Ecto neural progenitor cell (in vitro differentiated cells): ENCODE measurements at places on chromosomes 4 and X.
A peak's percentile ranks its signal among the peaks of the same experiment; 100 is the strongest.

- DNase-seq: no peak
Measured at GRCh38 chr4:38017609-38018008, 57.4 kb downstream of the PTTG2 start.

DNA sequence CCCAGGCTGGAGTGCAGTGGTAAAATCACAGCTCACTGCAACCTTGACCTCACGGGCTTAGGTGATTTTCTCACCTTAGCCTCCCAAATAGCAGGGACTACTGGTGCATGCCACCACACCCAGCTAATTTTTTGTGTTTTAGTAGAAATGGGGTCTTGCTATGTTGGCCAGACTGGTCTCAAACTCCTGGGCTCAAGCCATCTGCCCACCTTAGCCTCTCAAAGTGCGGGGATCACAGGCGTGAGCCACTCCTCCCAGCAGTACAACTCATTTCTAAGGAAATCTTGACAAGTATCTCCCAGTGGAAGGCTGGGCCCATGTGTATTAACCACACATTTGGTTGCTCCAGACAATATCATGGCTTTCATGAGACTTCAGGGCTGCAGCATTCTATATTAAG is 20.4 kb upstream of the PDLIM5 start:
- no peak for DNase-seq

- DNase-seq: no peak
Measured at GRCh38 chrX:153844509-153845082, 14.3 kb upstream of the PDZD4 start.

DNA sequence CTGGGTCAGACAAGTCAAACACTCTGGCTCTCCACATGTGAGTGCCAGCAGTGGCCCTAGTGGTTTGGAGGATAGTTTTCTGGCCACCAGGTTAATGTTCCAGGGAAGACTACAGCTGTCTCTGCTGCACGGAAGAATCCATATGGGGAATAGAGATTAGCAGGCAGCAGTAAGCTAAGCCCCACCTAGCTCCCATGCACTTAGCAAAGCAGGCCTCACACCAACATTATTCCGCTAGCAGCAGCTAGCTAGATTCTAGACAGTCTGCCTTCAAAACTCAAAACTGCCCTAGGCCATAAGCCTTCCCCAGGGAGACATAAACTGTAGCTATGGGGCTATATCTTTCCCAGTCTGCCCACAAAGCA is 203.4 kb downstream of the CHIC1 start:
- DNase-seq: no peak

GRCh38 chrX:8629871-8630270 is 102.1 kb downstream of the ANOS1 start:
- DNase-seq: no peak

DNA sequence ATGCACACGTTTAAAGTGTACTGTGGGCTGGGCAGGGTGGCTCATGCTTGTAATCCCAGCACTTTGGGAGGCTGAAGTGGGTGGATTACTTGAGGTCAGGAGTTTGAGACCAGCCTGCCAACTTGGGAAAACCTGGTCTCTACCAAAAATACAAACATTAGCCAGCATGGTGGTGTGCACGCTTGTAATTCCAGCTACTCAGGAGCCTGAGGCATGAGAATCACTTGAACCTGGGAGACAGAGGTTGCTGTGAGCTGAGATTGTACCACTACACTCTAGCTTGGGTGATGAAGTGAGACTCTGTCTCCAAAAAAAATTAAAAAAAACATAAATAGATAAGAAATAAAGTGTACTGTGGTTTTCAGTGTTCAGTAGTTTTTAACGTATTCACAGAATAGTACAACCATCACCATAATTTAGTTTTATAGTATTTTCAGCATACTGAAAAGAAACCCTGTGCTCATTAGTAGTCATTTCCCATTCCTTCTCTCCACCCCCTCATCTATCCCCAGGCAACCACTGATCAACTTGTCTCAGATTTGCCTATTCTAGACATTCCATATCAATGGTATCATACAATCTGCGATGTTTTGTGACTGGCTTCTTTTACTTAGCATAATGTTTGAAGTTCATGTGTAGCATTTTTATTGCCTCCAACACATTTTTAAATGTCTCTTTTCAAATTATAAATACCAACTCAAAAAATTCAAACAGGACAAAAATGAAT is 19.1 kb downstream of the SLAIN2 start:
- DNase-seq: no peak

- no peak for DNase-seq
Measured at GRCh38 chr4:106676173-106676921, 307.8 kb upstream of the GIMD1 start.

GRCh38 chr4:23889814-23890341 is at the start of gene PPARGC1A:
TSS of gene PPARGC1A (minus strand) at chr4:23890047. CDS start at chr4:23889957, 90 bp downstream.
- peak; percentile 63 for DNase-seq

GRCh38 chr4:7725951-7726350 is 213.7 kb downstream of the AFAP1 start:
- DNase-seq: no peak
